ENCODE measurements at places on chromosomes 2 and 18.

- no peak for DNase-seq
Measured at GRCh38 chr2:111633189-111633588, 250.8 kb downstream of the ANAPC1 start.

DNA sequence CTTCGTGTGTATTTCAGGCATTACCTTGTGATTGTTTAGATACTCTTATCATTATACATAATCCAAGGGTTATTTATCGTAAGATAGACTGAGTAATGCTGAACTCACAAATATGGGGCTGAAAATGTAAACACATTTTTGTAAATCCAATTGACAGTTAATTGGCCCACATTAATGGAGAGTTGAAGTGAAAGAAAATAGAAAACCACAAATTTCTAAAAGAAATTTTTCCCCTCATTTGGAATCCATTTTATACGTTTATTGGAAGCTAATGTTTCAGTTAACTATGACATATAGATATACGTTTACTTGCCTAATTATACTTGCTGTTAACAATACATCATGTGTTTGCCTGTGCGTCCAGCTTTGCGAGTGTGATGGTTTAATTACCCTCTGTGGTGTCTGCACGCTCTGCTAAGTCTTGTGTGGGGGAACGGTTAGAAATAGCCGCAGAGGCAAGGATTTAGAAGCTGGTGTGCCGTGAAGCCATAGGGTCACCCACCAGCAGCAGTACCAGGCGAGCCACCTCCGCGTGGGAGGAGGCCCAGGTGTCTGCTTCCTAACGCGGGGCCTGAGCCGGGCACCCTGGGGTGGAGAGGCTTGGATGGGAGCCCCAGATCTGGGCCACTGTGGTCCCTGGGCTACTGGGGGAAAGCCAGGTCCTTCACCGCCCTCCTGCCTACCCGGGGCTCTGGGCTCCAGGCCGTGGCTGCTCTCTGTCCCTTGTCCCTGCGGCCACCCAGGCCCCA is 38.0 kb downstream of the TSHZ1 start:
- no peak for DNase-seq

- no peak for DNase-seq
Measured at GRCh38 chr18:12394428-12394827, 13.3 kb upstream of the PRELID3A start.

GRCh38 chr2:71353248-71353647 is 21.7 kb downstream of the ZNF638 start:
- DNase-seq = no peak

DNA sequence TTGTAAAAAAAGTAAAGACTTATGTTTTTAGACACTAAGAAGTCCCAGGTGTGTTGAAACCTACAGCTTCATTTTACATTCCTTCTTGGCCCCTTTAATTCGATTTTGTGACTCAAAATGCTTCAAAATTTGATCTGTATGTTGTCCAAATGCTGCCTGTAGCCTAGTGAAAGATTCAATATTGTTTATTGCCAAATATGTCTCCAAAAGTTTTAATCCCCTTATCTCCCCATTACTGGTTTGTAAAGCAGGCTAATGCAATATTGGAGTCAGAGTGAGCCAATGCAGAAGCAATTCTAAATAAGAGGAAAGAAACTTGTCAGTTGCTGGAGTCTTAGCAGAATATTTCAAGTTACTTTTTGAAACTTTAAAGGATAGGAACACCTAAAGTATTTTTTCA is 287.0 kb upstream of the ZC3H15 start:
- no peak for DNase-seq

GRCh38 chr2:143321994-143322393 is 192.8 kb downstream of the ARHGAP15 start:
- DNase-seq = no peak

DNA sequence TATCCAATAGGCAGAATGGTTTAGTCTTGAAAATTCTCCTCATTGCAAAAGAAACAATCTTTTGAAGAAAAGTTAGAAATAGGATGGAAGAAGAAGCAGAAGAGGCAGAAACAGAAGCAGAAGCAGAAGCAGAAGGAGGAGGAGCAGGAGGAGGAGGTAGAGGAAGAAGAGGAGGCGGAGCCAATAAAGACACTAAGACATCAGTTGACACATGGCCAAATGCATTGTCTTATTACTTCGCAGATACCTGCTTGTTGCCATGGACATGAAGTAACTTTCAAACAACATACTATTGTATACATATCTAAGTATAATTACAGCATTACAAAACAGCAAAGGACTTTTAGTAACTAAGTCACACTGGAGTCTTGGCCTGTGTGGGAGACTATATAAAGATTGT is 606.3 kb downstream of the METTL4 start:
- no peak for DNase-seq

GRCh38 chr2:207289295-207290018 is 123.7 kb upstream of the KLF7 start:
- no peak for DNase-seq

- no peak for DNase-seq
Measured at GRCh38 chr2:160076914-160077313, 14.5 kb upstream of the PLA2R1 start.

DNA sequence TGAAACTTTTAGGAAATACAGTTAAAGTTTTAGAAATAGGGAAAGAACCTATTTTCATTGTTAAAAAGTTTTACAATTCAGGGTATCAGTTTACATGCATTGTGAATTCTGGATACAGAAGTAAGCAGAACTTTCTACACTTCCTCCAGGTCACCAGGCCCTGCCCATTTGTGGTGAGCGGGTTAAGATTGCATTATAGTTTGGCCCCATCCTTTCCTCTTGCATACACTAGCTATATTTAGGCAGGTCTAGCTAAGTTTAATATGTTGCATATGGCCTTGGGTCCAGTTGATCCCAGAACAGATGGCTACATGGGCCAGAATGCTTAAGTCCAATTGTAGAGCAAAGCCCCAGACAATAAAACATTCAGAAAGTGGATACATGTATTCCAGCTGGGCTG is 4.8 kb downstream of the VWA3B start:
- DNase-seq = no peak

- no peak for DNase-seq
Measured at GRCh38 chr2:162063899-162064298, 10.1 kb downstream of the DPP4 start.

GRCh38 chr2:191617575-191617974 is 60.4 kb upstream of the NABP1 start:
- no peak for DNase-seq

- no peak for DNase-seq
Measured at GRCh38 chr18:12884406-12885323, 628 bp upstream of the PTPN2 start.

DNA sequence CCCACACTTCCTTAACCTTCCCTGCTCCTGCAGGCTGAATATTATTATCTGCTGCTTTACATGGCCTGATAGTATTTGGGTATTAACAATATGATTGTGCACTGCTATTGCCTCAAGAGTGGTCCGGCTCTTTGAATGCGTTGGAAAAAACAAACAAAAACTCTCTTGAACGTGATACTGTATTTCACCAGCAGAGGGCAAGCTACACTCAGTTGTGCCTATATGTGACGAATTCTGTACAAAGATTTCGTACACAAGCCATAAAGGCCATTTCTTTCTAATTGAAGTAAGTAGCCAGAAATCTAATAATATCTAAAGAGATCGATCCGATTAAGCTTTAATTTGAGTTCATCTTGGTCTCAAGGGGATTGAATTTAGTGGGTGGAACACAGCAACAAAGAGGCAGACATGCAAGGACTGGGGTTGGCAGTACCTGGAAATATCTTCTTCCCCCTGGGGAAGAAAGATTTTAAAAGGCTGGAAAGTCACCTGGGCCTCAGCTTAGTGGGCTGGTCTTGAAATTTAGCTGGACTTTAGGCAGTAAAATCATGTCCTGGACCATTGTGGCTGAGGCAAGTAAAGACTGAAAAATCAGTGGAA is 49.3 kb upstream of the RAB6D start:
- peak; percentile 18 for DNase-seq

DNA sequence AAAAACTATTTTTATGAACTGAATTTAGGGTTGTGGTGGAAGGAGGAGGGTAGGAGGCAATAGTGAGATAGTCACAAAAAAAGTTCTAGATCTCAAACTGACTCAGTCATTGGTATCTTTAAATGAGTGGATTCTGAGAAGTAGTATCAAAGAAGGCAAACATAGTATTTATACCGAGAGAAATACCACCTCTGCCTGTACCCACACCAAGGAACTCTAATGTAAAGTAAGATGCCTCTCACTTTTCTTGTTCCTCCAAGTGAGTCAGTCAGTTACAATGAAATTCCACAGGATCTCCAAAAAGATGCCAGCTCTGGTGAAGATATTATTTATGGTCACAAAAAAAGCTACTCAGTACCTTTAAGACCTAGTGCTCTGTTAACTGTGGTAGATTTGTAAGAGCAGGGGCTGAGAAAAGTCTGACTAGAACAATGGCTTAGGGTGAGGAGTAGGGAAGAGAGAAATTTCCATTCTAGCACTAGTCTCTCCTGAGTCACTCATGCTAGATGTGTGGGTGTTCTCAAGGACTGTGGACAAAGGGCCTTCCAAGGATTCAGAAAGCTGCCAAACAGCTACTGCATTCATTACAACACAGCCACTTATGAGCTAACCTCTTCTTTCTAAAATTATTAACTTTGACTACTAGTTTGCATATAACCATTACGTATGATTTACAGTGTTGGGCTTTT is 36.3 kb downstream of the YWHAQ start:
- DNase-seq = peak; percentile 60

DNA sequence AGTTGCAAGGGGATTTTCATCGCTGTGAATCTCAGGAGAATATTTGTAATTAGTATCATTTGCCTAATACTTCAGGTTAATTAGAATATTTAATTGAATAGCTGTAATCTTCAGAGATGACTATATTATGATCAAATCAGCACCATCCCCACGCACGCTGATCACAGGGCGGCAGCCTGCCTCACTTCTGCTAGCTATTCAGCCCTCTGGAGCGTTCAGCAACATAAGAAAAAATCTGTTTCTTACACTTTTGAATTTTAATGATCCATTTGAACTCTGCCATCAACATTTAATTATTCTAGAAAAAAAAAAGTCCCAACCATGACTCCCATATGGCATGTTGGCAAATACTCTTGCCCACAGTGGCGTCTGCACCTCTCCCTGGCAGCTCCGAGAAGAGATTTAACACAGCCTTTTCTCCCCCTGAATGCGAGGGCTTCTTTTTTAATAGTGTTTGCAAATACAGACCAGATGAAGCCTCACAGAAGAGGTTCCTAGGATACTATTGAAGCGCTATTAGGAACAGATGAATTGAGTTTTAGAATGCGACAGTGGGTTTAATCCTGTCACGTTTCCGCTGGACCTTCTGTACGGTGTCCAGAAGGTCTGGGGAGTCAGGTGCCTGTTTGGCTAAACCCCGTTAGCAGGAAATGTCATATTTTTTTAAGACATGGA is 731.9 kb upstream of the SALL3 start:
- DNase-seq = no peak

GRCh38 chr2:231012463-231012862 is 16.5 kb downstream of the SPATA3 start:
- DNase-seq = no peak

GRCh38 chr2:6905668-6906067 is 11.5 kb upstream of the RNF144A start:
- no peak for DNase-seq

DNA sequence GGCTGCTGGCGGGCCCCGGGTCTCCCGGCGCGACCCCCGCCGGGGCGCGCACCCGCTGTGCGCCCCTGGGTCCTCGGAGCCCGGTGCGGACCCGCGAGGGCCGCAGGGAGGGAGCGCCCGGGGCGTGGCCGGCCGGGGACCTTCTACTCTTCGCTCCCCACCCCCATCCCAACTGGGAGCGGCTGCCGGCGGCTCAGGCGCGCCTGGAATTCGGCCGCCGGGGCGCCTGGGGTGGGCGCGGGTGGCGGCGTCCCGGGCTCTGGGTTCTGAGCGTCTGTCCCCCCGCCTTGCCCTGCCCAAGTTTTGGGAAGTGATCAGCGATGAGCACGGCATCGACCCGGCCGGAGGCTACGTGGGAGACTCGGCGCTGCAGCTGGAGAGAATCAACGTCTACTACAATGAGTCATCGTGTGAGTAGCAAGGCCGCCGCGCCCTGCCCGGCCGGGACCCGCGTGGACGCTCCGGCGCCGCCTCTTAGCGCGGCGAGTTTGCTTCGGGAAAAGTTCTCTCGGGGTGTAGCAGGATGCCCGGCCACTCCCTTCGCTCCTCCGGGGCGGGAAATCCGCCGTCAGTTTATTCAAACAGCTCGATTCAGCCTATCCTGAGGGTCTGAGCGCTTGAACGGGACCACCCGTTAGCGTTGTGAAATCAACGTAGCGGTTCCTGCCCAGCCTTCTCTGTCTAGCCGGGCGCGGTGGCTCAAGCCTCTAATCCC is 502 bp downstream of the TUBB6 start:
- DNase-seq = peak; percentile 84

- DNase-seq = no peak
Measured at GRCh38 chr2:152511981-152512380, 177.0 kb downstream of the FMNL2 start.

GRCh38 chr2:65937379-65938160 is 497.4 kb upstream of the MEIS1 start:
- DNase-seq = no peak

- no peak for DNase-seq
Measured at GRCh38 chr2:161651547-161651946, 27.3 kb downstream of the SLC4A10 start.

DNA sequence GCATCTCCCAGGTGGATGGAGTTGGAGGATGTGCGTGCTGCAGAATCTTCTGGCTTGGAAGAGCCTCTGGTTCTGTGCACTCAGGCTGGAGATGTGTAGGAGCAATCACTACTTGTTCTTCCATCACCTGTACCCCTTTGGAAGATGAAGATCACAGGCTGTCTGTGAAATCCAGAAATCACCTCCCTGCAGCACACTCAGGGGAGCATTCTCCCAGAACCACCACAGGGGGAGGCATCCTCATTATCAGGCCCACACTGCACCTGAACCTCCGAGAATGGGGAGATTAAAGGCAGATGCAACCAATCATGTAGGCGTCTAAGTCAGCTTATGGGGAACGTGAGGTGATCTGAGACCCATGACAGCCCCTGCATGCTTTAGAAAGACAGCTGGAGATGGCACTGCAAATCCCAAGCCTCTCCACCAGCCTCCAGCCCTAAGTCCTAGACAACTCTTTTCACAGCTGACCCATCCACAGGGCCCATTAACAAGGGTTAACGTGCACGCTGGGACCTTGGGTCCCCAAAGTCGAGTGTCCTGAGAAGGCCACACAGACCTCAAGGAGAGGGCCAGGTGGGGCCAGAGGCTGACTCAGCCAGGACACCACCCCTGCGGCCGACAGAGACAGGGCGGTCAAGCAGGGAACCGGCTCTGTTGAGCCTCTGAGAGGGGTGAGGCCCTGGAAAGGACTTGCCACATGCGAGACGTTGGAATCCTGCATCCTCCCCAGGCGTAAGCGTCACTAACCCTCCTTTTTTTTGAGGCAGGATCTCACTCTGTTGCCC is 314.9 kb downstream of the EIPR1 start:
- no peak for DNase-seq

- no peak for DNase-seq
Measured at GRCh38 chr2:231187736-231188505, 10.5 kb upstream of the ARMC9 start.

Measured in AG09319 (cell line).